ENCODE measurements at places on chromosomes 3 and 15.

GRCh38 chr3:137509354-137510045 lies 254.6 kb upstream of the SOX14 start:
- no peak for DNase-seq

- DNase-seq = no peak
These were observed 18.2 kb upstream of the ZBTB20 start for GRCh38 chr3:115165266-115165665.

- DNase-seq = no peak
These were observed 1072.1 kb downstream of the PLOD2 start for GRCh38 chr3:145088917-145089316.

- DNase-seq = no peak
These were observed 22.0 kb upstream of the FAM3D start for GRCh38 chr3:58688574-58688973.

DNA sequence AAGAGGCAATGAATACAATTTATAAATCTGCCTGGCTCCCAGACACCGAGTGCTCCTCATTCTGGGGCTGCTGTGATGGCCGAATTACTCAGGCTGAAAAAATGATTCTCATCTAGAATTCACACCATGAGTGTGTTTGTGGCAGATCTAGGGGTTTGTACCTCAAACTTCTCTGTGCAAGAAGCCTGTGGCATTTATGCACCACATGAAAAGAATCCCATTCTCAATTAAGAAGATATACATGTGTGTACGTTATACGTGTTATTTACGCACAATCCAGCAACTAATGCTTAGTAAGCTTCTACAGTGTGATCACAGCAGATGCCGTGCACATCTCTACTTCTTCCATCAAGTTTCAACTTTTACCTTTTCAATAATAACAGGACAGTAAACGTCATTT lies 476.8 kb downstream of the SHQ1 start:
- no peak for DNase-seq

DNA sequence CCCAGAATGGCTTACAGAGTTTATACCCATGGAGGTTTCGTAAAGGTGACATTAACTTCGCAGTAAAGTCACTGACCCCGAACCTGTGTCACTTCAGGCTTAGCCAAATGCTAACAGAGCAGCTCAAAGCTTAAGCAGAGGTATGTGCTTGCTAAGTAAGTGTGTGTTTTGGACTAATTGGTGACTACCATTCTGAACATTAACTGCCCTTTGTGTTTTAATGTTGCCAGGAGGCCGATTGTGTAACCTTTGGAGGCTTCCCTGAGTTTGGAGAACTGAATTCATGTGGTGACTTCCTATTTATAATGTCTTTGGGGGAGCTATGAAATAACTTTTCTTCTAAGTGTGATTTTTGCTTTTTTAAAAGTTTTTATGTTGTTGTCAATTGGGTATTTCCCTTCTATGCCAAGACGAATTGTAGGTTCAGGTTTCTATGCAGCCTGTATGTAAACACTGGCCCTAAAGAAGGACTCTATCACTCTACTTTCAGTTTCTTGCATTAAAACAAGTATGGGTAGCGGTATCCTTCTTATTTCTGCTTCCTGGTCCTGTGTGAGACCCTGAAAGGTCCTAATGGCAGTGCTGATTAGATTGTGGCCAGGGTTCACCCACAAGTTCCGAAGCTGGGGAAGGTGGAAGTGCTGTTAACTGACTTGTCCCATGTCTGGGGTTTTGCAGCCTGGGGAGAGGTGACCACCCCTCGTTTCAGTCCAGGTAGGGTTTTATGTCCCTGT lies 86.3 kb downstream of the IGF1R start:
- no peak for DNase-seq

- DNase-seq = no peak
These were observed 7.1 kb downstream of the TLE3 start for GRCh38 chr15:70090436-70091296.

DNA sequence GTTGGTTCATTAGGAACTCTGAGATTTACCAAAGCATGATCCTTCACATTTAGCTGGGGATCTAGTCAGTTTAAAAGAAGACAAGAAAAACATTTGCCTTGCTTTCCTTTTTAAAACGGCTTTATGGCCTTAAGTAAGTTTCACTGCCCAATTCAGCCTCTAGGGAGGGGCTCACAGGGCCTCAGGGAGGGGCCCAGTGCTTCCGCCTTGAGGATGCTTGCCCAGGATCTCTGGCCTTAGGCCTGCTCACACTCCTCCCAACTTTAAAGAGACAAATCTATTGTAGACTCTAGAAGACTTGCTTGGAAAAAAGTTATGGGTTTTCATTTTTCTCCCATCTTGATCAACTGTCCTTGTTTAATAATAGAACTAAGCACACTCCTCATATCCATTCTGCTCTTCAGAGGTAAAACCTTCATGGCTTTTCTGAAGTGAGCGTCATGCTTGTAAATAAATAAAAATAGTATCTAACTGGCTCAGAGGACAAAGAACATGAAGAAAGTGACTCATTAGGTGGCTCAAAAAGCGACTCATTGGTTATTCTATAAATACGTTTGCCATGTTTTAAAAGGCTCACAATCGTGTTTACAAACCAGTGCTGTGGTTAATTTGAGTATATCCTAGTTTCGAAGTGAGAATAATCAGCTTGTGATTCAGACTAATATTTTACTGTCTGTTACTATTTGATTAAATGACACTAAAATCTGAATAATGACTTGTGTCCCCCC lies 13.7 kb downstream of the PDHB start:
- no peak for DNase-seq

- DNase-seq = no peak
These were observed 92.4 kb downstream of the GPR156 start for GRCh38 chr3:120192579-120192978.

GRCh38 chr3:18725668-18726407 lies 300.7 kb upstream of the SATB1 start:
- no peak for DNase-seq

GRCh38 chr3:700514-700913 lies 392.3 kb upstream of the CNTN6 start:
- DNase-seq = no peak

GRCh38 chr3:88912294-88912877 lies 195.0 kb upstream of the EPHA3 start:
- DNase-seq = no peak

GRCh38 chr3:125058959-125059358 lies 3.2 kb upstream of the HEG1 start:
- DNase-seq = no peak
